ENCODE measurements at places on chromosomes 5 and 9.

DNA sequence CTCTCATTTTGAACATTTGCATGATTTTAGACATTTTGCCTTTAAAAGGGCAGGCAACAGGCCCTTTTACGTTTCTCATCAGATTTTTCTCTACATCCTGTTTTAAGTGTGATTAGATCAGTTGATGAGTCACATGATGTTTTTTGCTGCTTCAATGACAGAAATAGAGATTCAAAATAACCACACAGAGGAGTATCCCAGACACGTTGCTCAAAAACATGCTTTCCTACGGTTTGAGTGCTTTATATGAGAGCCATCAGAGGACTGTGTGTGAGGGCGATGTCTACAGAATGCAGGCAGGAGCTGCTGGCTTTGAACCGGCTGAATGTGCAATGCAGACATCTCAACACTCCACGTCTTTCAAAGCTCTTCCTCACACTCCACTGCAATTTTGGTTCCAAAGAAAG lies 42.1 kb downstream of the OTULIN start:
- DNase-seq: no peak

GRCh38 chr5:105836887-105837286 lies 1833.8 kb downstream of the EFNA5 start:
- DNase-seq: no peak

- no peak for DNase-seq
These were observed 2.6 kb upstream of the AFAP1L1 start for GRCh38 chr5:149268928-149269557.

GRCh38 chr5:144378681-144379080 lies 208.0 kb downstream of the KCTD16 start:
- no peak for DNase-seq

DNA sequence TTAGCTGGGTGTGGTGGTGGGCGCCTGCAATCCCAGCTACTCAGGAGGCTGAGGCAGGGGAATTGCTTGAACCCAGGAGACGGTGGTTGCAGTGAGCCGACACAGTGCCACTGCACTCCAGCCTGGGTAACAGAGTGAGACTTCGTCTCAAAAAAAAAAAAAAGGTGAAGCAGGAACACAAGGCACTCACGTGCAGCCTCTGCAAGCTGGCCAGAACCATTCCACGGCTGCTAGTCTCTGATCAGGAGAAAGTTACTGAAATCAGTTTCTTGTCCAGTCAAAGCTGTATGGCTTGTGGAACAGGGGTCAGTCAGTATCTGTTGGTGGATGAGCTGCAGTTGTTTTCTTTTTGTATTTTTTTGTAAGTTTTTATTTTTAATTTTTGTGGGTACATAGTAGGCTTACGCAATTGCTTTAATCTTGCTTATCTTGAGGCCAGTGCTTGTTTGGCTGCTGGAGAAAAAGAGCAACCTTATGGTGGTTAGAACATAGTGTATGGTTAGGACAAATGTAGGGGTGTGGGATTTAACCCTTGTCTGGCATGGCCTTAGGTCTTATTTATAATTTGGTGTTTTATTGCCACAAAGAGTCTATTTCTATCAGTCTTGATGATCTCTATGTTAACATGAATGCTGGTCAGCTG lies 32.7 kb upstream of the GTF2H2C start:
- no peak for DNase-seq

DNA sequence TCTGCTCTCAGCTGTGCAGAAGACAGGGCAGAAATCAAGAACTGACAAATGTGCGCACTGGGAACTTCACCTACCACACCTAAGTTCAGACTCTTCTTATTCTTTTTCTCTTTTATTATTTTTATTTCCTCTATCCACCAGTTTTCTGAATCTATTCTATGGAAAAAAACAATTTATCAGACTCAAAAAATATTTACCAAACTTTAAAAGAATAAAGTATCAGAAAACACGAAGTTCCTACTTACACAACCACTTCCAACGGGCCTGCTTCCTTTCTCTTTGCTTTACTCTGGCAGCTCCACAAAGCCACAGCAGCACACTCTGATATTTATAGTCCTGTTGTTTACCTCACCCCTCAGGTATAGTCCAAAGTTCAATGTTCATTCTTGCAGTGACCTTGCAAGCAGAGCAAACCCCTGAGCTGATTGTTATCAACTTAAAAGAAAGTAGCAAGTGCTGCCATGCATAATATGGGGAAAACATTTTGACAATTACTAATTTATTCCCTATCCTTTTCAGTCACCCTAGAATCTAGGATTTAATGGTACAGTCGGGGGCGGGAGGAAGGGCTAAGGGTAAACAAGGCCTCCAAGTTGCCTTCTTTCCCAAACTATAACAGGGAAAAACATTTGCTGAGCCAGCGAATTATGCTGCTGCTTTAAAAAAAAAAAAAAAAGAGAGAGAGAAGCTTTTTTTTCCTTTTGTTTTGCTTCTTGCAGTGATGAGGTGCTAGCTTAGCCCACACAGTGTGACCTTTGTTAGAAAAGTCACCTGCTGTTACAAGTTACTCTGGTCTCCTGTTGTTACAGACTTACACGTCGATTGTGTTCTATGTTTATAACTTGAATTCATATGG lies at the start of gene SELENOP:
SELENOP (minus strand) TSS at position 302 of the 856 bp plus-strand sequence. CDS start 3,539 bp downstream, outside the sequence.
- no peak for DNase-seq

GRCh38 chr9:128244837-128245231 lies 31.0 kb downstream of the GOLGA2 start:
- no peak for DNase-seq

- DNase-seq: no peak
These were observed 16.1 kb downstream of the ZFR start for GRCh38 chr5:32428426-32428825.

DNA sequence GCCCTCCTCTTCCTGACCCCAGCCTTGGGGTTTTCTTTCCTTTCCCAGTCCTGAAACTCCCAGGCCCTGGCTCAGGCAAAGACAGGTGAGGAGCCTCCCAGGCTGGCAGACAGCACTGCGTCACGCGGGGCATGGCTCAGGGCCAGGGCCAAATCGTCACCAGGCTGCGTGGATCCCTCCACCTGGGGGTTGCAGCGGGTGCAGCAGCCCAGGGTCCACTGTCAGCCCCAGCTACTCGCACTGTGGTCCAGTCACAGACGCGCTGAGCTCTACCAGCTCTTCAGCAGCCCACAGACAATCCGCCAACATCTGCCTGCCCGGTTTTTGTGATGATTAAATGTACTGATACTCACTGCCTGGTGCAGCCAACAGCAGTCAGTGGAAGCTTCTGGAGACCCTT lies 12.1 kb downstream of the FAM78A start:
- no peak for DNase-seq

- no peak for DNase-seq
These were observed 57.0 kb downstream of the TRPC7 start for GRCh38 chr5:136308212-136308795.

DNA sequence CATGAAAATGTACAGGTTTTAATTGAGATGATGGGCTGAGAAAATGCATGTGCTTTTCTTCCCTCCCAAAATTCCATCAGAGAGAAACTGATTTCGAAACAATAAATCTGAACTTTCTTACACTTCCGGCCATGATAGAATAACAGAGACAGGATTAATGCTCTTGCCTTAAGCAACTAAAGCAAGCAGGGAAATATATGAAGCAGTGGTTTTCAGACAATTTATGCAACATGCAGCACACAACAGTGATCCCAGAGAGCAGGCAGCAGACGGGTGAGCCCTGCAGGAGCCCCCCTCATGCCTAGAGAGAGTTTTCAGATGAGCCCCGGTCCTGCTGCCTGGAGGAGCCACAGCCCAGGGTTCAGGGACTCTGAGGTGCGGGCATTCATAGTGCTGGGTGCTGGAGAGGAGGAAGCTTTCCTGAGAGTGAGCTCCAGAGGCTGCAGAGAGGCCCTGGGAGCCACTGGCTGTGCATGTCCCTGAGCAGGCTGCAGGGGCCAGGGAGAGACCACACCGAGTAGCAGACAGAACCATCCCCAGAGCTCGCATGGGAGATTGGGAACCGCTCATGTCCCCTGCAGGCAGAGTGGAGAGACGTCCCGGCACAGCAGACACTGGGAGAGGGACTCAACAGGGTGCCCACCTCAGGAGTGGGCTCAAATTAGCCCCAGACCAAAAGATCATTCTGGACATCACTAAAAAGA lies 143.5 kb downstream of the OLFM1 start:
- DNase-seq: no peak

- no peak for DNase-seq
These were observed 9.3 kb upstream of the FGD3 start for GRCh38 chr9:92938025-92938424.

DNA sequence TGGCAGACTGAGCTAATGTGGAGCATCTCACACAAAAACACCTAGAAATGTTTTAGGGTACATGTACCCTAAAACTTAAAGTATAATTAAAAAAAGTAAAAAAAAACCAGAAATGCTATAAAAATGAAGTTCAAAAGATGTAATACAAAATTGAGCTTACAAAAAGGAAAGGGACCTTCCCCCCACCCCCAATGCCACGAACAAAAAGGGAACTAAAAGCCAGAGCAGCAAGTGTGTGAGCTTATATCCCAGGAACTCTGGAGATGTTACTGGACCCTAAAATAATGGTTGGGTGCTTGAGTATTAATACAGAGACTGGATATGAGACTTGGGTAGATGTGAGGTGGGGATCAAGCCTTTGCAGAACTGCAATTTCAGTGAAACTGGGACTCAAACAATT lies 11.0 kb downstream of the SPATA9 start:
- no peak for DNase-seq

DNA sequence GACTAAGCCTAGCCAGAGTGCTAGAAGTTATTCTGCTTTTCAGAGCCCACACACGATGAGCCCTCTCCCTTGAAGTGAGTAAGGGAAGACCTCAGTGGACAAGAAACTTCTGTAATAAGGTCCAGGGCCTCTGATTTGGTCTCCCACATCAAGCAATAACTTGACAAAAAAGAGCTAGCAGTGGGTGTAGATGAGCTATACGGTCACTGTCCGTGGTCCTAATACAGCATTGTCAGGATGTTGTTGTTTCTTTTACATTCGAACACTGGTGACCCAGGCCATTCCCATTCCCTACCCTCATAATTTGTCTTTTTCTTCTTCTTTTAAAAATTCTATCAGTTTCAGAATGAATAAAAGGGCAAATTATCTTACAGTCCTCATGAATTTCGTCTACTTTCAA lies 5.2 kb downstream of the PCSK1 start:
- DNase-seq: no peak

GRCh38 chr5:173745123-173745522 lies 128.7 kb upstream of the BOD1 start:
- DNase-seq: no peak

DNA sequence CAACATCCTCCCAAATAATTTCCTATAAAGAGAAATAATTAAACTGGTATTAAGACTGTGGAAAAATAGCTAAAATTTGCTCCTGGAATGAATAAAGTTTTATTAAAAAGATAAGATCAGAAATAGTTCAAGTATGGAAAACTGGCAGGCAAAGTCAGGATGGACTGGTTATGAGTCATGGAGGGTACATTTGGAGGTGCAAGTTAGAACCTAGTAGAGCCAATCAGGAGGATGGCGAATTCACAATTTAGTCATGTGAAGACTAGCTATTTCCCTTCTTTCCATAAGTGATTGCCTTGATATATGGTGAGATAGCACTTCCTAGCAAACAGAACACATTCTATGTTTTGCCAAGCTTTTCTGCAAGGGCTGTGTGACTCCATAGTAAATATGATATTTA lies 1303.5 kb downstream of the EFNA5 start:
- DNase-seq: no peak
